Stromal cell of bone marrow (primary cell): ENCODE measurements at places on chromosomes 12 and 14.

GRCh38 chr14:103840014-103840413 is 7.4 kb downstream of the PPP1R13B start:
- no peak for DNase-seq

GRCh38 chr14:61472011-61472672 is 150.8 kb downstream of the PRKCH start:
- DNase-seq, result peak; percentile 95

DNA sequence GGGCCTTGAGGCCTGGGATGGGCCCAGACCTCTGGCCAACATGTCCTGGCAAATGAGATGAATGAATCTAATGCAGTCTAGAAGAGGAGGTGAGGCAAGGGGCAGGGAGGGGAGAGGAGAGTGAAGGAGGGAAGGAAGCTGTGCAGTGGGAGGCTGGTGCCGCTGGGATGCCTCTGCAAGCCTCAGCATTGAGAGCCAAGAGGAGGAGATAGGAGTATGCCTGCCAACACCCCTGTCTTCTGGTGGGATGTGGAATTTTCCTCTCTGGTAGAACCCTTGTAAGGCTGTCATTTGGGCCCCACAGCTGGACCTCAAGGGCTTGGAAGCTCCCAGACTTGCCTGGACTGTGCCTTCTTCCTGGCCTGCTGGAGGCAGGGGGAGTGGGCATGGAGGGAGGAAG is 21.9 kb downstream of the KRT80 start:
- DNase-seq, result no peak

- no peak for DNase-seq
These were observed 8.5 kb downstream of the FOXG1 start for GRCh38 chr14:28774764-28775735.

- DNase-seq, result no peak
These were observed 1.7 kb downstream of the ZNF410 start for GRCh38 chr14:73888460-73888725.

DNA sequence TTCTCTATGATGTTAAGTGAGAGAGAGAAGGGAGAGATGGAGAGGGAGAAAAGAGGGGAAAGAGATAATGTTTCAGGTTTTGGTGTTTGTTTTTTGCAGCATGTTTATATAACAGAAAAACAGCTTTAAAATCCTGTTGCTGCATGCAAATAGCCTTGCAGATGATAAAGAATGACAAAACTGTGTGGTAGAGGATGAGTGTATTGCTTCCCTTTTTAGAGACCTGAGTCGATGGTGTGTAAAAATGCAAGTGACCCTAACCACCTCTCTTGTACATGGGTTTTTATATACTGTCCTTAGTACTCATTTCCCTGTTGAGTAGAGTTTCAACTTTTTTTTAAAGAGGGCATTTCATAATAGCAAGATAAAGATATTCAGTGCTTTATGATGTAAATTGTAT is 249.1 kb downstream of the AKAP6 start:
- DNase-seq, result no peak

DNA sequence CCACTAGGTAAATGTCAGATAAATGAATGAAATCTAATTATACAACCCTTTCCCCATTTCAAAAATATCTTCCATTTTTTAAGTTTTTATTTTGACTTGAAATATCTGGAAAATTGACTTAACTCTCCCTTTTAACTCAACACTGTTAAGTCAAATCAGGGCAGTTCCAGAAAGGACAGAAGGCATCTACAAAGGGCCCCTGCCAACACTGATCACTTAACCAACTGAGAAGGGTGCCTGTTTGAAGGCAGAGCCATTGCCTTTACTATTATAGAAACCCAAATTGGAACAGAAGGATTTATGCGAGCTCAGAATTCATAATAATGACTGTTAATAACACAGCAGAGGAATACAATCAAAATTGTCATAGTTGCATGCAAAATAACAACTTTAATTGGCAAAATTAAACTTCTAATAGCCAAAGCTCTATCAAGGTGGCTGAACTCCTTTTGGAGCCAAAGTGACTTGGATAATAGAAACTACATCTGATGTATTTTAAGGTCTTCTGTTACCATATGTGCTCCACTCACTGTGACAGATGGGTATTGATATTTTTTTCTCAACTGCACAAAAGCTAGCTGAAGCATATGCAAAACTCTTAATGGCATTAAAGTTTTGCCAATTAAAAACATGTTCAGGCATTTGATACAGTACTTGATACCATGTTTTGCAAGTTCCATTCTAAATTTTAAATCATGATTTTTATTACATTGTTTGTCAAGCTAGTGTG is 383.8 kb downstream of the NOVA1 start:
- no peak for DNase-seq

DNA sequence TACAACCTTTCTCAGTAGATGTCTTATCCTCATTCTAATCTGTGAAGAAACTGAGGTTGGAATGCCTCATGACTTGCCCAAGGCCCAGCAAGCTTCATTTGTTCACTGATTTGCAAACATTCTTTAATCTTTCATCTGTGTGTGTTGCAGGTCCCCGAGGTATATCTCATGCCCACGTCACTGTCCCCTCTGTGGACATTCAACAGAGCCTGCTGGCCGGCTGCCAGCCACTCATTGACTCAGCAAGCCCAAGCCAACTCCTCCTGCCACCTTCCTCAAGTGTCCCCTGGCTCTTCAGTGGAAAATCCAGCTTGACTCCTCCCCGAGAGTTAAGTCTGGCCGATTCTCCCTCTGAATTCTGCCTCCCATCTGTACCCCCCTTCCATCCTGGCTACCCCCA is 1.9 kb upstream of the DCAF4 start:
- no peak for DNase-seq

DNA sequence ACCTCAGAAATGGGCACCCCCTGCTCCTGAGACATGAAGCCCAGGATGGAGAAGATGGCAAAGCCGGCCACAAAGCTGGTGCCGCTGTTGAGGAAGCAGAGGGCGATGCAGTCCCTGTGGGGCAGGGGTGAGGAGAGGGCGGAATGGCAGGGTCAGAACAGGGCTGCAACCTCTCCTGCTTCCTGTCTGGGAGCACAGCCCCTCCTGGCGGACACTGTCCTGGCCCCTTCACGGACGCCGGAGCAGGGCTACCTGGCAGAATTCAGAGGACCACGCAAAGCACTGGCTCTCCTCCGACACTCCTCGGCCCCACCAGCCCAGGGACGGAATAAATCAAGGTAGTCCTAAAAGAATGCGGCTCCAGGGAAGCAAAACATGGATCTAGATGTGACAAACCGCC is 12.4 kb upstream of the SLC6A12 start:
- no peak for DNase-seq

- no peak for DNase-seq
These were observed 346.8 kb downstream of the ATP23 start for GRCh38 chr12:58288190-58288589.

GRCh38 chr14:76759589-76759988 is 1.7 kb upstream of the VASH1 start:
- no peak for DNase-seq

GRCh38 chr12:4562034-4562657 is at the start of gene DYRK4:
Gene DYRK4, plus strand, starts transcription at chr12:4562208. Its CDS starts 38 bp downstream, at chr12:4562246.
- DNase-seq, result peak; percentile 45

GRCh38 chr12:48826209-48826855 is 8.0 kb downstream of the CACNB3 start:
- no peak for DNase-seq

DNA sequence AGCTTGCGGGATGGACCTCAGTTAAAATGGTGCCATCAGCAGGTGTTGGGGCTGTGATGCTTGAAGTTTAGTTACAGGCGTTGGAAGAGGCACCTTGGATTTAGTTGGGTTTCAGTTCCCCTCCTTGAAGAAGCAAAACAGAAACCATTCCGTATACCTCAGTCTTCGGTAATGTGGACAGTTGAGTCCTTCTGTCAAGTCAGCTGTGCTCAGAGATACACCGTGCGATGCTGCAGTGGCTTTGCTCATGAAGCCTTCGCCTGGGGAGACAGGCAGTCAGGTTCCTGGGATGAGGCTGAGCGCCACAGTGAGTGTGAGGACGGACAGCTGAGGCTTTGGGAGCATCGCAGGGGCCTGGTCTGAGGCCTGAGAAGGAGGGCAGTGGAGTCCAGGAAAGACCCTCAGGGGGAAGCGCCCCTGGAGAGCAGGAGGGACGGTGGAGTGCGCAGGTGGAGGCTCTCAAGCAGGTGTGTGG is 7.4 kb downstream of the RAN start:
- DNase-seq, result no peak

DNA sequence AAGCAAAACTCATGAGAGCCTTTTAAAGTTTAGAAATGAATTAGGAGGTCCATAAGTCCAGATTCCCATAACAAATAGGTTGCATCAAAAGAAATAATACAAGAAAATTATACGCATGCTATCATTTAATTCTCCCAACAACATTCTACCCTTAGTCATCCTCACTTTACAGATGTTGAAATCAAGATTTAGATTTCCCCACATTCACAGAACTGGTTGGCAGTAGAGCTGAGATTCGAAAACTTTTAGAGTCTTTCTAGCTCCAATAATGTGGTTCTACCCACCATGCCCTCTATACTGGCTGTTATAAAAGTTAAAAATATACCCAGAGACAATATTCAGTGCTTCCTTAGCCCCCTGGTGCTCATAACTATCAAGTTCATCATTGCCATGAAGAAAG is 56.6 kb upstream of the METAP2 start:
- peak; percentile 36 for DNase-seq

DNA sequence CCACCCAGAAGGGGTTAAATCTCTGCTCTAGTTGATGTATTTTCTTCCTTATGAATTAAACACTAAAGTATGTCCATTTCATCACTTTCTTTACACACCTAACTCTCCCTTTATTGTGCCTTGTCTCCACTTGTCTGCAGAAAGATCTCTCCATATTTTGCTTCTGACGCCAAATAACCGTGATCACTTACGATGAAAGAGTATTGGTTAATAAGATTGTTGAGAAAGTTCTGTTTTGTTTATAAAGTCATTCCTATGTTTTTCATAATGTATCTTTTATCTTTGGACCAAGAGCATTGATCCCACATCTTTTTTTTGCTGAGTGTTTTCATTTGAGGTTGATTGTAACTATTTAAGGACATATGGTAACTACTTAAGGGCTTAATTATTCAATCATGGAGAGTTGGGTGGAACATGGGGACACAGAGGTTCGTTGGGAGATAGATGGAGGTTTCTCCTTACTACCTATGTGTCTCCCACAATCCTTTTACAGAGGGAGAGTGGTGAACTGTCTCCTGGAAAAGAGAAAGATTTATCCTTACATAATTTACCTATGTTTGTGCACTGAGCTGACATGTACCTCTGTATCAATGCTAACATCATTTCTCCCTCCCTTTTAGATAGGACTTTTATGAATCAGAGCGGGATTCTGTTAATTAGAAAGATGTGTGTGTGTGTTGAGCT is 120.7 kb upstream of the SLC38A2 start:
- no peak for DNase-seq

GRCh38 chr12:91604897-91605296 is 422.3 kb upstream of the DCN start:
- DNase-seq, result no peak

DNA sequence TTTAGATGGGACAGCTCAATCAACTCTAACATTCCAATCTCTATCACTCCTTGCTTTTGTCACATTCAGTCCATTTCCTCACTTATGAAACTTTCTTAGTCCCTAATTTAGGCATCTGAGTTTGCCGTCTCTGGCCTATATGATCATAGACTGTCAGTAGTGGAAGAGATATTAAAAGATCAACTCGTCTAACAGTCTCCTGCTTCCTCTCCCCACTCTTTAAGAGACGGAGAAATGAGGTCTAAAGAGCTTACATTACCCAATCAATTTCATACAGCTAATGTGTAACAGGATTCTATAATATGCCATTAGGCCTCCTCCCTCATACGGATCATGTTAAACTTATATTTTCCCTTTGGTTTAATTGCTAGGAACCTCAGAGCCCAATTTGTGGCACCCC is 6.5 kb upstream of the ATP23 start:
- no peak for DNase-seq

- no peak for DNase-seq
These were observed 6.2 kb downstream of the PIK3C2G start for GRCh38 chr12:18267427-18268099.

DNA sequence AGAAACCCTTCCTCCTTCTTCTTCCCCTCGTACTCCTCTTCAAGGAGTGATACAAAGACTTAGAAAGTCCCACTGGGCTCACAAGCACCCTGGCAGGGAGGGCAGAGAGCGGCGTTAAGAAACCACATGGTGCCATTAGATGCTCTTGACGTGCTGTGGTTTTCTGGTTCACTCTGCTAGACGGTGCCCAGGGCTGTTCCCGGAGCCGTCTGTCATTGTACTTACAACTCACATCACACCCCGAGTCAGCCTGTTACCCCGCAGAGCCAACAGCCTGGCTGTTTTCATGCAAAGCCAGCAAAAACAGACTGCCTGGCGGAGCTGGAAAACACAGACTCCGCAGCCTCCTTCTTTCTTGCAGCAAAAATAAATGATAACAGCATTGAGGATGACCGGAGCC is 232.6 kb upstream of the TBX3 start:
- DNase-seq, result peak; percentile 10

DNA sequence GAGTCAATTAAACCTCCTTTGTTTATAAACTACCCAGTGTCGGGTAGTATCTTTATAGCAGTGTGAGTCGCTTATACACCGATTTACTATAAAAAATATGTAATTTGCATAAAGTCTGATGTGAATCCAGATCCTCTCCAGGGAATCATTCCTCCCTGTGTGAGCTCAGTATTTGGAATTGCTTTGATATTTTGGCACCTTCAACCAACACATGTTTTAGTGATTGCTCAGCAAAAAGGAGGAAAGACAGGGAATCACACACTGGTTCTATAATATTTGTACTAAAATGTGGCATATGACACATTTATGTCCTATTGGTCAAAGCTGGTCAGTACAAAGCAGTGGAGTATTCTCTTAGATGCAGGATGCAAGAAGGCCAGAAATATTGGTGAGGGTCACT is 703.9 kb upstream of the ATXN7L3B start:
- DNase-seq, result no peak

DNA sequence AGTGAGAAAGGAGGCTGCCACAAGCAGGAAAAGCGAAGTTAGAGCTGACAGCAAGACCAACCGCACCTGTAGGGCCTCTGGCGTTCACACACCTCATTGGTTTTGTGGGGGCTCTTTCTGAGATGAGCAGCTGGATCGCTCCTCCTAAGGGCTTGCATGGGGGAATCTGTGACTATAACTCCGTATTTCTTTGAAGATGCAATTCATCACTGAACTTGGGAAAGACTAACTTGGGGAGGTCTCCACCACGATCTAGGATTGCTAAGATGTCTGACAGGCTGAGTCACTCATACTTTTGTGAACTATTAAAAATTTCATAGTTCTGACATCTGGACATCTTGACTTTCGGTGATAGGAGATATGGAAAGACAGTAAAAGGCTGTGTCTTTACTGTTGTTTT is 173.6 kb downstream of the ETV6 start:
- no peak for DNase-seq

- DNase-seq, result no peak
These were observed 32.8 kb downstream of the CCDC91 start for GRCh38 chr12:28223025-28223554.

- no peak for DNase-seq
These were observed 638 bp downstream of the PLEKHG3 start for GRCh38 chr14:64704743-64705380.

GRCh38 chr12:123141615-123142517 is 9.0 kb downstream of the PITPNM2 start:
- DNase-seq, result peak; percentile 69

- DNase-seq, result no peak
These were observed 56.8 kb downstream of the IFNG start for GRCh38 chr12:68102731-68103130.
